Mucosa of gallbladder (tissue), 1 donor: ENCODE measurements at places on chromosomes 11 and 22. TPM values are rescaled to one million over a fixed set of nuclear protein-coding genes. Genes with fewer than 3 reads are reported as not detected.

GRCh38 chr11:43358279-43358800 is 380 bp upstream of the TTC17 start:
- no peak for DNase-seq

GRCh38 chr11:72673284-72673942 is 809 bp downstream of the PDE2A start:
- no peak for DNase-seq

RFPL1 gene
- not detected for total RNA-seq

GRCh38 chr22:47174671-47175112 is 412.2 kb downstream of the TBC1D22A start:
- no peak for DNase-seq

GRCh38 chr11:15765530-15765929 is 590.8 kb downstream of the SOX6 start:
- DNase-seq, result no peak

DNA sequence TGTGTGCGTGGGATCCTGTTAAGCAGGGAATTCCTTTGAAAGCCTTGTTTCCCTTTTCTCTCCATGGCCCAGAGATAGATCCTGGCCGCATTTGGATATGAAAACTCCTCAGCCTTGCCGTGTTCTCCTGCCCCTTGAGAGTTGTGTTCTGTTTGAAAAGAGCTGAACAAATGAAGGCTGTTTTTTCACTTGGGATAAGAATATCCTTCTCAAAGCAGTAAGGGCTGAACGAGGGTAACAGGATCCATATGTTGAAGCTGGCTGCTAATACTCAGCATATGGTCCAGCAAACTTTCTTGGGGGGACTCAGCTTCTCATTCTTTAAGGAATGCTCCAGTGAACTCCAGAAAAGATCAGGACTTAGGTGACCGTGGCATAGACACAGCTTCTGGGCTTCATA is 114.5 kb upstream of the TTC12 start:
- no peak for DNase-seq

PHLDA2 gene
- total RNA-seq, result 38.7 TPM

MMP3 gene
- 0.17 TPM for total RNA-seq

KCNJ11 gene
- 11.9 TPM for total RNA-seq

RHBDD3 gene
- total RNA-seq, result 24.0 TPM

IFITM10 gene
- total RNA-seq, result 13.9 TPM

GRCh38 chr11:64246871-64247728 is at the start of gene PPP1R14B:
TSS of gene PPP1R14B (minus strand) at chr11:64246943. CDS start at chr11:64246673, 270 bp downstream.
- DNase-seq, result peak; percentile 82

- no peak for DNase-seq
Measured at GRCh38 chr11:2717561-2718325, 17.9 kb upstream of the KCNQ1OT1 start.

DCHS1 gene
- 25.1 TPM for total RNA-seq

- DNase-seq, result no peak
Measured at GRCh38 chr11:1936072-1936780, 10.9 kb upstream of the MRPL23 start.

DNA sequence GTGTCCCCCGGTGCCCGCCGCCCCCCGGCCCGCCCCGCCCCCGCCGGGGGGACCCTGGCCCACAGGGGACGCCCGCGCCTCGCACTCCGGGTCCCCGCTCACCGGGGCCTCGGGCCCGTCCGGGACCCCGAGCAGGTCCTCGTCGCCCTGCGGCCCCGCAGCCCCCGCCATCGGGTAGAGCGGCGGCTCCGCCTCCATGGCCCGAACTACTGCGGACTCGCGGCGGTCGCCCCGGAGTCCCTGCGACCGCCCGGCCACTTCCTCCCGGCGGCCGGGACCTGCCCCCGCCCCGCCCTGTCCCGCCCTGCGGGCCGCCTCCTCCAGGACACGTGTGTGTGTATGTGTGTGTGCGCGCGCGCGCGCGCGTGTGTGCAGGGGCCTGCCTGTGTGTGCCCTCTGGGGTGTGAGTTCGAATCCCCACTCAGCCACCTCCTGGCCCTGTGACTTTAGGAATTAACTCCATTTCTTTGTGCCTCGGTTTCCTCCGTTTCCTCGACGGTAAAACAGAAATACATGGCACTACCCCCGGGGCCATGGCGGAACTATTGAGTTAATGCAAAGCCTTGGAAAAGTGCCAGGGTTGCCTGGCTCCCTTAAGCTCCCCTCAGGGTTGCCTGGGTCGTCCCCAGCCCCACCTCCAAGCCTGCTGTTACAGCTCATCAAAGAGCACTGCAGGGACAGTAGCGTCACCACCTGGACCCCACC is at the start of gene UNC93B1:
UNC93B1 (minus strand) TSS at position 252 of the 705 bp plus-strand sequence; CDS start at position 198, 54 bp downstream.
- DNase-seq, result peak; percentile 90
